ENCODE measurements at places on chromosomes 5 and 9.

DNA sequence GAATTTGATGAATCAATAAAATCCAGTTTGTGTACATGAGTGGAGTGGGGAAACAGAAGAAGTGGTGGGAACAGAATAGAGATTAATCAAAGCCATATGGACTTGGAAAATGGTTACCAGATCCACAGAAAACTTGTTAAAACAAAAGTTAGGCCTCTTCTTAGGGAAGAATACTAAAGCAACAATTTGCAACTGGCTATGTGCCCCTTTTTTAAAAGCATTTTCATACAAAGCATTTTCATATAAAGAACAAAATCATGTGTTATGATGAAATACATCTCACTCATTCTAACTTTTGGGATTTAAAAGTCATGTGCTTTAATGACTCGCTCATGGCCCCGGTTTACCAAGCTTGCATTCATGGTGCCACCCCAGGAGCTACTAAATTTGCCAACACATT, 276.9 kb downstream of the EFNA5 start:
- no peak for DNase-seq

DNA sequence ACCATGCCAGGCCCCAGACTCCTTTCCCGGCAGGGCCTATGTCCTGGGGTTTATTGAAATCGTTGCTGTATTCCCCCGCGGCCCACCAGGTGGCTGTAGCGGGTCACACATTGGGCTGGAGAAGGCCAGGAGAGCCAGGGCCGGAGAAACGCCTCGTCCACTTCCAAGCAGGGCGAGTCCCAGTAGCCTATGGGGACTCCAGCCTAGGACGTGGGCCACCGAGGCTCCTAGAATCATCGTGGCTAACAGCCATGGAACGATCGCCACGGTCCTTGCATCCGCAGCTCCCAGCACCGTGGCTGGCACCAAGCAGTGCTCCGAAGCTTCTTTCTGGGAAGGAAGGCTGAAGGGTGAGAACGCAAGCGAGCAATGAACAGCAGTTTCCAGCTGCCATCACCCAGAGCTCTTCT, 87.7 kb downstream of the ENTREP1 start:
- DNase-seq, result no peak

DNA sequence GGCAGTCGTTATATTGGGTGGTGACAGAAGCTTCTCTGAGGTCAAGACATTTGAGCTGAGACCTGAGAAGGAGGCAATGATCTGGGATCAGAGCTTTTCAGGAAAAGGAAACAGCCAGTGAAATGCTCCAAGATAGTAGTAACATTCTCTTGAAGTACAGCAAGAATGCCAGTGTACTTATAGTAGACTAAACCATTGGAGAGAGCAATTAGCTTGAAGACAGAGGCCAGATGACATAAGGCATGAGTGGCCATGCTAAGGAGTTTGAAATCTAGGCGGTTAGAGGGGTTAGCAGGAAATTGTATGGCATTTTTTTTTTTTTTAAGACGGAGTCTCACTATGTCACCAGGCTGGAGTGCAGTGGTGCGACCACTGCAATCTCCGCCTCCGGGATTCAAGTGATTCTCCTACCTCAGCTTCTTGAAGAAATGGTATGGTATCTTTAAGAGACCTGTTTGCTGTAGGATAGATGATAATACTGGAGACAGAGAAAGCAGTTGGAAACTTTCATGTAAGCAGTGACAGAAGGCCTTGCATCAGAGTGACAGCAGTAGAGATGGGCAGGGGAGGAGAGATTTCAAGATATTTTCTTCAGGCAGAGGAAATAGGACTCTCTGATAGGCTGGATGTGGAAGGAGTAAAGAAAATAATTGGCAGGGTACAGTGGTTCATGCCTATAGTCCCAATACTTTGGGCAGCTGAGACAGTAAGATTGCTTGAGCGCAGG, 482.2 kb upstream of the PAPPA start:
- no peak for DNase-seq

DNA sequence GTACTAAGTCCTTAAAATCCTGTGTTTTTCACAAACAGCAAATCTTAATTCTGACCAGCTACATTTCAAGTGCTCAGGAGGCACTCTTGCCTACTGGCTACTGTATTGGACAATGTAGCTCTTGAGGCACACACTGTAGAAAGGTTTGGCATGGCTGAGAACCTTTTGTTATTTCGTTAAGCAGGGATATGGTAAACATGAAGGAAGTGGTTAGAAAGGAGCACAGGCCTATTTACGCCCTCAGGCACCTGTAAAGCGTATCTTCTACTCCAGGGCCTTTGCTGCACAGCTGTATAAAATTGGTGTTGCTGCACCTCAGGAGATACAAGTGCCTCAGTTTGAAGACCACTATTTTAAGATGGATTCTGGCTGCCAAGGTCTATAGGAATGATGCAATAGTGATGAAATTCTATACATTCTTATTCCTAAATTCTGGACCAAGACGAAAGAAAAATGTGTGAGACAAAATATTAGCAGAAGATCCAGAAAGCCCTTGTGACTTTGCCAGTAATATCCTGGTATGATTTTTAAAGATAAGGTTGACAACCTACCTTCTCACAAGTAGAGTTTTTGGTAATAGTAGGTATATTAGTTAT, 9.3 kb upstream of the OTULIN start:
- no peak for DNase-seq

DNA sequence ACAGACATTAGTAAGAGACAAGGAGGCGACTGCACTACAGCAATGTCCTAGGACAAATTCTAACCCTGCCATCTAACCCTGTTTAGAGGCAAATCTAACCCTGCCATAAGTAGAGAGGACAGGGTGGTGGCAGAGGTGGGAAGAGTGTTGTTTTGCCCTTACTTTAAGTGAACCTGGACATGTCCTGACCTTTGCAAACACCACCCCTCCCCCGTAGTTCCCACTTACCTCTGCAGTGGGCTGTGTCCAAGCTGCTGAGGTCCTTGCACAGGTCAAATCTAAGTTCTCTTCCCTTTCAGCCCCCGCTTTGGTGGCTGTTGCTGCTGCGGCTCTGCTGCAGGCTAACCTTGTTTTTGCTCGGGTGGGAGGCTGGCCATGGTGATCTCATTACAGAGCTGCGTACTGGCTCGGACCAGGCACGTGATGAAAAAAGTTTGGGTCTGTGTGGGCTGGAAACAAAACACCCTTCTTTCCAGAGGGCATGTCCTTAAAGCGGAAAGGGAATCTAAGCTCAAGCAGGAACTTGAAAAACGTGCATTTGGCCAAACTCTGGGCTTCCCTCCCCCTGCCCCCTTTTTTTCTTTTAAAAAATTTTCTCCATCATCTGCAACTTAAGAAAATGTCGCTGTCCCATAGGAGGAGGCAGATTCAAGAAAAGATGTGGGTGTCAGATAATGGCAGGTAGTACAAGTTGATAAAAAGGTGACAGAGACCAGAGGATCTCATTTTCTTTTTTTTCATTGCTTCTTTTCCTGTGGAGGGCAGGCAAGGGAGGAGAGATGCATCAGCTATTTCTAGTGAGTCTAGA, at the start of gene FAXDC2:
FAXDC2 (minus strand) TSS at position 349 of the 808 bp plus-strand sequence. CDS start 12,425 bp downstream, outside the sequence.
- DNase-seq, result no peak

- no peak for DNase-seq
These were observed 98.4 kb downstream of the COX7C start for GRCh38 chr5:86716121-86716520.

DNA sequence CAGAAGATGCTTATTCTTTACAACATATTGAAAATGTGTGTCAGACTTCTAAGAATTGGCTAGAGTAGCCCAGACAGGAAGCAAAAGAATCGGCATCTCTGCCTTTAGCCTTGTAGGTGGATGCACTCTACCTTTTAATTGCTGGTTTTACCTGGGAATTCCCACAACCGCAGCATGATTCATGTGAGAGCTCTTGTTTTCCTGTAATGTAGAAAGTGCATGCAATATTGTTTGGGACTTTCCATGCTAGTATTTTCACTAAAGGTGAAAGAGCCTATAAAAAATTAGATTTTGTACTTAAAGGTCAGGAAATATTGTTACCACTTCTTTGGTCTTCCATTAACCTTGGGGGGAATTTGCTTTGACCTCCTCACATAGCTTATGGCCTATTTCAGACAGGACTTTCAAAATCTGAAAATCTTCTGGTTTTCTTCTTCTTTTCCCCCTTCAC, 89.8 kb downstream of the NTRK2 start:
- DNase-seq, result no peak

DNA sequence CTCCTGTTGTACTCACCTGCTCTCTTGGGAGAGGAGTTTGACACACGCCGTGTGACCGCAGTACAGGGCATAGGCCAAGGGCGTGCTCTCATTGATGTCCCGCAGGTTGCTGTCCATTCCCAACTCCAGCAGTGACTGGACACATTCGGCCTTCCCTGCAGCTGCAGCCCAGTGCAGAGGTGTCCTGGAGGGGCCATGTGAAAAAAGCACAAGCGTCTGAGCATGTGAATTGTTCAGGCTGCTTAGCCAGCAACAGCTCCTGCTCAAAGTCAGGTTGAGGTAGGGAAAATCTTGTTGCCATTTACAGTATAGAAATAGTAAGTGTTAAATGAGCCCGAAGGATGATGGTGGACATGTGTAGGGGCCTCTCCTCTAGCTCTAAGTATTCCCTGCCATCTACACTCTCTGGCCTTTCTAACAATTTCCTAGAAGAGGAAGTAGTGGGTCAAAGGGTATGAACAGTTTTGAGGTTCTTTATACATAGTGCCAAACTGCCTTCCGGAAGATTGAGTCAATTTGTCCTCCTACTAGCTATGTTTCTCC, 116.5 kb downstream of the ANKRD55 start:
- DNase-seq, result no peak

GRCh38 chr9:133848471-133849109, 110.4 kb upstream of the SARDH start:
- DNase-seq, result no peak

DNA sequence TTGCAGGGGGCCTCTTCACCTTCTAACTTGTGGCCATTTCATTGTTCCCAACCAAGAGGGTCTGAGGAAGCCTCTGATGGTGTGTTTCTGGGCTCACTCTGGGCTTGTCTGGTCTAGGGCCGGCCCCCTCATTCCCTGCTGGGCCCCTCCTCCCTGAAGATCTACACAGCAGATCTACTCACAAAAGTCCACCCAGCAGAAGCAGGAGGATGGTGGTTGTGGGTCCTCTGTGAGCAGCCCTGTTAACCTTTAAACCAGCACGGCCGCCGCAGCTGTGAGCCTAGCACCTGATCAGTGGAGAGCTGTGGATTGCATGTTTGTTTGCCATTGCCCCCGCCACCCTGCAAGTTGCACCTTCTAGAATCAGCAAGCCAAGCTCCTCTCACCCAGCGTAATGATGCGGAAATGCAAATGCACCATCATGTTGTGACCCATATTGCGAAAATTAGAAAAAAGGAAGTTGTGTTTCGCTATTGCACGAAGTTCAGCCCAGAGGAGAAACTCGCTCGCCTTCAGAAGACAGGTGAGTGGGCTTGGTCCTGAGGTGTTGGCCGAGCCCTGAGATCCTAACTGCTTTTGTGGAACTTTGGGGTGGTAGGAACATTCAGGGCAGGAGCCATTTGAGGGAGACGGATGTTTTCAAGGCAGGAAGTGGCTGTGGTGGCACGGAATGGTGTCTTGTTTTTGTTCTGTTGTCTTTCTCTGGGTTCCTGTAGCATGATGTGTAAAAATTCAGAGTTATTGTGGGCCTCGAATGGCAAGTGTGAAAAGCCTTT, 16.7 kb downstream of the FGD3 start:
- no peak for DNase-seq

- DNase-seq, result no peak
These were observed 24.0 kb upstream of the F2RL1 start for GRCh38 chr5:76794871-76795270.
